Motor neuron (in vitro differentiated cells): ENCODE measurements at places on chromosomes 7 and 10.

DNA sequence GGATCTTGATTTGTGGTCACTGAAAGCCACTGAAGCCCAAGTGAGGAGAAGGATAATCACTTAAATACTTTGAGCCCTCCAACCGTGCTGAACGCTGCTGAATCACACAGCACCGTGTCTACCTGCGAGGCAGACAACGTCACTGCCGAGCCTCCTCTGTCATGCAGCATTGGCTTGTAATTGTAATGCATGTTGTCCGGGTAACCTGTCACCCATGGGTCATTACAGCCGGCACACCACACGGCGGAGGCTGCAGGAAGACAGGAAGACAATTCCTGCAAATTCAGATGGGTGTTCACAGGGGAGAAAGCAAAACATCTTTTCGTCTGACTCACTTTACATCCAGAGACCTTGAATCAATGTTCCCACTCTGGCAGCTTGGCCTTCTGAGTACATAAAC lies 546.1 kb upstream of the FOXK1 start:
- peak; percentile 64 for ATAC-seq

- ATAC-seq, result peak; percentile 78
These were observed 282.1 kb downstream of the KCND2 start for GRCh38 chr7:120554960-120555571.

DNA sequence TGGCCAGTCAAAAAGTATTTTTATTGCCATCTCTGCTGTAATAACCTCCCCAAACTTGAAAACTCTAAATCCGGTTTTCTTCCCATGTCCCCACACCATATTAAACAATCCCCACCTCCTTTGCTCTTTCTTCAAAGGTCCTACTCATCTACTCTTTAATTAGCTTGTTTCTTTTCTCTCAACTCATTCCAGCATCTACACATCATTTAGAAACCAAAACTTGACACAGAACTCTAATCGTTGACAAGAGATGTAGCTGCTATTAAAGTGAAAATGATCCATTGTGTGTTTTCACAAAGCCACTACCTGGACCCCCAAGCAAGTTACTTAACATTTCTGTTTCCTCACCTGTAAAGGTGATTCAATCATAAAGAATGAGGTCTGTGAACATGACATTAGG lies 436.3 kb upstream of the NPVF start:
- ATAC-seq, result no peak

GRCh38 chr10:62217683-62218082 lies 51.0 kb downstream of the RTKN2 start:
- no peak for ATAC-seq

- no peak for ATAC-seq
These were observed 73.0 kb upstream of the GTF2IRD1 start for GRCh38 chr7:74380720-74381119.

DNA sequence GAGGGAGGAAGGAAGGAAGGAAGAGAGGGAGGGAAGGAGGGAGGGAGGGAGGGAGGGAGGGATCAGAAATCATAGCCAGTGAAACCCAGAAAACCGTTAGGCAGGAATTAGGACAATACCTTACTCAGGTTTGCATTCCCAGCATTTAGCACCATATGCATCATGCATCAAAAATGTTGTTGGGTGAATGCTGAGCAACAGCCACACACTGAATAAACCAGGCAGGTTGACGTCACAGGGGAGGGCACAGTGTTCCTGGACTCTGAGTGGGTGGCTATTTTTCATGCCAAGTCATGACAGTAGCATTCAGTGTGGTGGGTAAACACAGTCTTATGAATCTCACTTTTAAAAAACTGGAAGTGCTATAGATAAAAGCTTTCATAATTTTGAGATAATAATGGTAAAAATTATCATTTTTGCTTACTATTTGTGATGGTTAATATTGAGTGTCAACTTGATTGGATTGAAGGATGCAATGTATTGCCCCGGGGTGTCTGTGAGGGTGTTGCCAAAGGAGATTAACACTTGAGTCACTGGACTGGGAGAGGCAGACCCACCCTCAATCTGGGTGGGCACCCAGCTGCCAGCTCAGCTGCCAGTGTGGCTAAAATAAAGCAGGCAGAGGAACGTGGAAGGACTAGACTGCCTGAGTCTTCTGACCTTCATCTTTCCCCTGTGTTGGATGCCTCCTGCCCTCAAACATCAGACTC lies 199.1 kb upstream of the PRKCQ start:
- ATAC-seq, result peak; percentile 39

GRCh38 chr10:88190123-88190522 lies 326.7 kb downstream of the PTEN start:
- no peak for ATAC-seq

DNA sequence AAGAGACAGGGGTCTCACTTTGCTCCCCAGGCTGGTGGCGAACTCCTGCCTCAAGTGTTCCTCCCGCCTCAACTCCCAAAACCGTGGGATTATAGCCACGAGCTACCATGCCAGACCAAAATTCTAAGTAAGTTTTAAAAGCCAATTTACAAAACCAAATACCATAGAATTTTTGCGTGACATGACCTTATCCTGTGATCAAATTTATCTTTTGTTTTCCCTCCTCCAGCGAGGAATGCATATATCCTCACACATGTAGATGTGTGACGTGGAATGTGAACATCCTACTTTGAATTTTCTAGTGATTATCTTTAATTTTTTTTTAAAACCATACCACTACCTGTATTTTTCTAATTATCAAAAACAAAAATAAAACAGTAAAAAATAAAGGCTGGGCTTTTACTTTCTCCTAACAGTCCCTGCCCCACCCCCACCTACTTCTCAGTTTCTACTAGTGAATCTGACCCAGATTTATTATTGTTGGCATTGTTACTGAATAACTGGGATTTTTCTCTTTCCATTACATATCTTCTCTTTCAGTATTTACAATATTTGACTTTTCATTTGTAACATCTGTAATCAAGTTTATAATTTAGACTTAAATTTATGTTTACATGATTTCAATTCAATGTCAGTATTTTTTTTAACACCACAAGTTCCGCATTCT lies 26.0 kb downstream of the CYTH3 start:
- ATAC-seq, result no peak

DNA sequence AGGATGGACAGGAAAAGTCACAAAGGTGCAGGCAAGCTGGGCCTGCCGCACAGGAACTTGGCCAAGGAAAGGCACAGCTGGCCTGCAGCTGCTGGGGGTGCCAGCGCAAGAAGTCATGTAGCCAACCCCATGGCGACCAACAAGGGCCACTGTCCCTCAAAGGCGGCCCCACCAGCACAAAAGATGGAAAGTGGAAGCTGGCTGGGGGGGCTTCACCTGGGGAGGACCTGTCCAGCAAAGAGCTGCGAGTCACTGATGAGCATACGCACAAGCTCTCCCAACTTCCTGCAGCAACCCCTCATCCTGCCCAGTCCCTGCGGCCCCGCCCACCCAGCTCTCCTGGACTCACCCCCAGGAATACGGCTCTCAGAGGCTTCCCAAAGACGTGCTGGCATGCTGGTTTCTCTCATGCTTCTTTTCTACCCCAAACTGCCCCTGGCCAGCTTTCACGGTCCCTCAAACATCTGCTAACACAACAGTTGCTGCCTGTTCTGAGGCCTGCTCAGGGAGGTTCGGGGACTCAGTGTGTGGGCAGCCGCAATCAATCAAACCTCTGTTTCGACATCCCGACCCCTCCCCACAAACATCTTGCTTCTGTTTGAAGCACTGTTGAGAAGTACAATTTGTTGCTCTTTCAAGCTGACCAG lies 67.6 kb downstream of the FAM53B start:
- no peak for ATAC-seq

DNA sequence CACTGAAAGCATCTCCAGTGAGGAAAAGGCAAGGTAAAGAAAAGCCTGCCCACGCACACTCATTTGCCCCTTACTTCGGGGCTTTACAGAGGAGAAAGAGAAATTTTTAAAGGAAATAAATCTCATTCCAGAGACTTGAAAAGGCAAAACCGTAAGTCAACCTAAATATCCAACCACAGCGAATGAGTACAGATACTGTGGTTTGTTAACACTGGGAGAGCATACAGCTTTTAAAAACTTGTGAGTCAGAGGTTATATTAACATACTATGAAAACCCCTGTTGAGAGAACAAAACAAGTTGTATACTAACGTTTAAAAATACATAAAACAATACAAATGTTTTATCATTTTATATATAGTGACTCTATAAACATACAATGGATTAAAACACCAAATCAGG lies 28.6 kb upstream of the ST7 start:
- no peak for ATAC-seq

DNA sequence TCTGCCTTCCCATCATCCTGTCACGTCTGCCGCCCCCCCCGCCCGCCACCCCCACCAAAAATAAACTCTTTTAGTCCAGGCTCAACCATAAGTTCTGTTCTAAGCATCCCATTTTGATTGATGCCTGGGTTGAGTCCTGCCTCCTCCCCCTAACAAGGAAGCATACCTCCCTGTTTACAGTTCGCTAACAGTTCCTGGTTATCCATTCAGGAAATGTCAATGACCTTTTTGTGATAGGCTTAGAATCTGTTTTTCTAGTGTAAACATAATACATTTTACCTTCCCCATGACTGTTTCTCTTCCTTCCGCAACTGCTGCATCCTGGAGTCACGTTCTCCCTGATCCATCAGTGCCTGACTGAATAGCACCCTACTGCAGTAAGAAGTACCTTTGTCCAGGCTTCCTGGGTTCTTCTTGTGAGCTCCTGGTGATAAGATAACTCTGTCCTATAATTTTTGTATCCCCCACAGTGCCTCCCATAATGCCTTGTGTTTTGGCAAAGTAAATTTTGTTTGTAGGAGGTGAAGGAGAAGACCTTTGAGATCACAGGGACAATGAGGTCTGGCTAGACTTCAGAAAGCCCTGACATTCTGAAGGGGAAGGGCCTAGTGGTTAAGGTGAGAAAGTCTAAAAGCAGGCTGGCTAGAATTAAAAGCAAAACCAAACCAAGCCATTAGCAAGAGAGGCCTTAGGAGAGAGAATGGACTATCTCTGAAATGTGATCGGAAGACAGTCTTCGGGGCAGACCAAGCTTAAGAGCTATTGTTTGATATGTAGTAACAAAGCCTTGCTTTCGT lies 7.3 kb downstream of the AGFG2 start:
- ATAC-seq, result no peak

DNA sequence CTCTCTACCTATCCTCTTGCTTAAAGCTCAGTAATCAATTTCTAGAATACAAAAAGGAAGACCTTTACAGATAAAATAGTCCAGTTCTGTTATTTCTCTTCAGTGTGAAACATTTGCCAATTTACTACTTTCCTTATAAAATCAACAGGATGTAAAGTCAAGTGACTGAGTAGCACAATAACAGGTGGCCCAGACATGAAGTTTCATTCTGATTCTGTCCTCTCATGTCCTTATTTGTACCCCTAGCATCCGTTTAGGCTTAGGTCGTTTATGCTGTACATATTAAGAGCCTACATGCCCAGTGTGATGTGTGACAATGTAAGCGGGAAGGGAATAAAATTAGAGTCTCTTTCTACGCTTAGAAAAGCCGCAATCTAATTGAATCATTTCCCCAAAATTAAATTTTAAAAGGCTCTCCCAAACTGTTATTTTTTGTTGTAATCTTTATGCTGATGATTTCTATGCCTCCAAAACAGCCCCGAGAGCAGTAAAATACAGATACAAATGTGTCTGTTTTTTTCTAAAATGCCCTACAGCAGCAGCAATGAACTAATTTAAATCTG lies 29.1 kb downstream of the EPC1 start:
- ATAC-seq, result no peak

DNA sequence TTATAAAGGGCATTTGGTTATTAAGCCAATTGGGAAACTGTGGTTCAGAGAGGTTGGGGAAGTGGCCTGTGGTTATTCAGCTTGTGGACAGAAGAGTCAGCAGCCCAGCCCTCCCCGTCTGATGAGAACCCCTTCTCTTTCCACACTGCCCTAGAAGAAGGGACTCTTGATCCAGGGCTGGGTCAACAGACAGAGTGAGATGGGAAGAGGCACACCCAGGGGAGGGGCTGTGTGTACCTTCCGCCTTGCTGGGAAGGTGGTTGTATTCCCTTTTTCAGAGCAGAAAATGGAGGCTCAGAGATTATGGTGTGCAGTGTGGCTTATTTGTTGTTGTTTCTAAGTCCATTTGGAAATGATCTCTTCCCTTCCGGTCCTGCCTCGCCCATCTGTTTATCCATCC lies 103.4 kb downstream of the GRK5 start:
- ATAC-seq, result no peak

DNA sequence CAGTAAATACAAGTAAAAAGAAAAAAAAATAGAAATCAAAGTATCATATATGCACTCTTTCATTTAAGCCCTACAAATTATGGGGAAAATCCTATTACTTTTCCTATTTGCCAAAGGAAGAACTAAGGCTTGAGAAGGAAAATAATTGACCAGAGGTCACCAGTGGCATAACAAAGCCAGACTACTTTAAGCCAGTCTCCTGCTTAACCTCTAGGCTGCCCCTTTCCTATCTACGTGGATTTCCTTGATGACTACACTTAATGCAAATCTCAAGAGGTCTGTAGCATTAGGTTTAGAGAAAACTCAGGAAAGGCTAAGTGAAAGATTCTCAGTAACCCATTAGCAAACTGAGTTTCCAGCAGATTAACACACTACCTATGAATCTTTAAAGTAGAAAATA lies 49.8 kb downstream of the TPK1 start:
- ATAC-seq, result no peak

DNA sequence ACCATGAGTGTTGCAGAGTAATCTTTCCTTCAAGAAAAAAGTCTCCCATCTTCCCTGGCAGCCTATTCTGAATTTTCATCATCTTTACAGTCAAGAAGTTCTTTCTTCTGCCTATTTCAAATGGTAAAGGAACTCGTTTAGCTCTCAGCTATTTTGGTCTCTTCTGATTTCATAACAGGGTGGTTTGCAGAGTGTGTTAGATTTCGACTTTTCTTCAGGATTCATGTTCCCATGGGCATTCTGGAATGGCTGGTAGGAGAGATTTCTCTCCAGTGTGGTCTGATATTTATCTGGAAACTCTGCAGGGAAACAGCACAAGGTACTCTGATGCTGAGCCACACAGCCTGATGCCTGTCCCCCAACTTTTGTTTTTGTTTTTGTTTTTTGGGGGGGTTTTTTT lies 111.1 kb upstream of the FAM171A1 start:
- ATAC-seq, result no peak

GRCh38 chr7:106064316-106064715 lies 47.8 kb downstream of the SYPL1 start:
- ATAC-seq, result no peak

DNA sequence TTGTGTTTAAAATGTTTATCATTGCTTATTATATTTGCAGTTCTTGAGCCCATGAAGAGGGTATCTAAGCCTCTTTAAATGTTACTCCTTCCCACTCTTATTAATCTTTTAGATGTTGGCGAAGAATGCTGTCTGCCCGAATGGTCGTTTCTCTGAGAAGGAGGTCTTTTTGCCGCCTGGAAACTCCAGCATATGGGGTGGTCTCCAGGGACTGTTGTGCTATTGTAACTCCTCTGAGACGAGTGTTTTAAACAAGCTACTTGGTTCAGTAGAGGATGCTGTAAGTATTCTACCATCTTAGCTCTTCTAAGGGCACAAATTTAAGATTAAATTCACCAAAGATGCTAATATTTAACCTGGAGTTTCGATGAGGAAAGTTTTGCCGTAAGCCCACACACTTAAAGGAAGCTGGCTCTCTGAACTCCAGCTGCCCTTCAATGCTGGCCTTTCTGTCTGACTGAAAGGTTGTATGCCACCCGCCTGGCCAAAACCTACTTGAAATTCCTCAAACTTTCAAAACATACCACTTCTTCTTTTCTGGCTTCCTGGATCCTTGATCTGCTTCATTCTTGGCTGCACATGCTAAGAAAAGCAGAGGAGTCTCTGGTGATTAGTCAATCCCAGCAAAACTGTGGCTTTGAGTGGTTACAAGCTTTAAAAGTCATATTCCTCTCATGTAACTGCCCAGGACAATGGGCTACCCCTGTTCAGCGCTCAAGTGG lies 74.7 kb downstream of the ABCA13 start:
- ATAC-seq, result no peak
